Hepatic stellate cell (primary cell): ENCODE measurements at places on chromosomes 3 and 15.

- DNase-seq: no peak
Observed at GRCh38 chr3:71565316-71565715, 18.2 kb downstream of the FOXP1 start.

DNA sequence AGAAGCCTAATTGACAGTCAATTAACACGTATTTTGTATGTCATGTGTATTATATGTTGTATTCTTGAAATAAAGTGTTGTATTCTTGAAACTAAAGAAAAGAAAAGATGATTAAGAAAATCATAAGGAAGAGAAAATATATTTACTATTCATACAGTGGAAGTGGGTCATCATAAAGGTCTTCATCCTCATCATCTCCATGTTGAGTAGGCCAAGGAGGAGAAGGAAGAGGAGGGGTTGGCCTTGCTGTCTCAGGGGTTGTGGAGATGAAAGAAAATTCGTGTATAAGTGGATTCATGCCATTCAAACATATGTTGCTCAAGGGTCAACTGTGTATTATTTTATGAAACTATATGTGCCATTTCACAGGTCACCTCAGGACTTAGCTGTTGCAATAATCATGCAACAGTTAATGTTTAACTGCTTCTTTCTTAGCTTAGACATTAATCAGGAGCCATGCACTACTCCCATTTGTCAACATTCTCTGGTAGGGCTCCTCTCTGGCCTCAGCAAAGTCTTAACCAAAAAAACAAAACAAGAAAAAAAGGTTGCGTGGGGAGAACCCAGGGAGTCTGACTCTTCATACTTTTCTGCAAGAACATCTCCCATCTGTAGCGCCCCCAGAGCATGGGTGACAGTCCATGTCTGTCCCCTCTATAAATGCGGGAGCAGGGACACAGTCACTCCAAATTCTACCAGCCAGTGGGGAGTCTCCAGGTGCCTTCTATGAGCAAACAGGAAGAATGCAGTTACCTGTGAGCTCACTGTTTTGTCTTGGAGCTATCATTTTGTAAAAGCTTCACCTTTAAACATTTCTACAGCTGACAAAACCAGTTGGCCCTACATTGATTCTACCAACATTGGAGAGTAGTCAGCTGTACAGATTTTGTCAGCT, 19.9 kb upstream of the LRRC2 start:
- DNase-seq: no peak

DNA sequence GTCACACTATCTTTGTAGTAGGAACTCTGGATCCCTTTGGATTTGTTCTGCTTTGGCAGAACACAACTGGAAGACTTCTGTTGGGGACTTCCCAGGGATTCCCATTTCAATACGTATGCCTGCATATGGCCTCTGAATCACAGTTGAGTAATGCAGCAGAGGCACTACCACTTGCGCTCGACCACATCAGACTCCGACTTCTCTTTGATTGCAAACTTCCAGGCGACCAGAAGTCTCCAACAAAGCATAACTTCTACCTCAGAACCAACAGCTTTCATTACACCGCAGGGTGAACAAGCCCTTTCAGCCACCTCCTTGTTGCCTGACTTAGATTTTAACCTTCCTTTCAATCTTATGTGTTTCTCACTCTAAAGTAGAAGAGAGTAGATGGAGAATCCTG, 924.4 kb downstream of the IGSF11 start:
- DNase-seq: no peak

DNA sequence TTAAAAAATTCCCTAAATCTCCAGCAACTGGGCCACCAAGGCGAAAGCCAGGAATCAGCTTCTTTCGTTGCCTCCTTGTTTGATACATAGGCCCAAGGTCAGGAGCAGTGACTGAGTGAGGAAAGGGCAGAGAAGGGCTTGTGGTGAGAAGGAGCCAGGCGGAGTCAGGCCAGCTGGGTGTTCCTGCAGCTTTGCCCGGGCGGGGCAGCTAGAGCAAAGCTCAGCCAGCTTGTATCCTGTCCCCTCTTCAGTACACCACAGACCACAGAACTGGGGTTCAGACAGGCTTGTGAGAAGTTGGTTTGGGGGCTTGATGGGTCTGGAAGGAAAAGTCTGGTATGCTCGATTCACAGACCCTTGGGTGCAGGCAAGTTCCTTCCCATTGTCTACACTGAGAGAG, 52.6 kb downstream of the CCK start:
- DNase-seq: no peak

GRCh38 chr3:37814547-37814946, 47.1 kb upstream of the CTDSPL start:
- DNase-seq: no peak

- DNase-seq: no peak
Observed at GRCh38 chr3:24485511-24485910, 9.1 kb downstream of the THRB start.

DNA sequence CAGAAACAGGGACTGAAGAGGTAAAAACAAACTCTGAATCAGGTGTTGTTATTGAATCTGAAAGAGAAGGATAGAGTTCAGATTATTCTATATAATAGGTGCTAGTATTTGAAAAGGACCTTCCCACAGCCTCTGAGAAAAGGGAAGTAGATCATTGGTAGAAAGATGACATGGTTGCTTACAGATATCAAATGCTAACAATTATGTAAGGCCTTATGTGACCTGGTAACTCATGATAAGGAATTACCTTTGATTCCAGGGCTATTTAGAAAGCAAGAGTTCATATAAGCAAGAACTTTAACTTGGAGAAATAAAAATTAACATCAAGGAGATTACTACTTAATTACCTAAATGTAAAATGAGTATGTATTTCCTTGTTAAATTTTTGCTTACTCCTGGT, 7.6 kb downstream of the SLC27A2 start:
- DNase-seq: no peak

DNA sequence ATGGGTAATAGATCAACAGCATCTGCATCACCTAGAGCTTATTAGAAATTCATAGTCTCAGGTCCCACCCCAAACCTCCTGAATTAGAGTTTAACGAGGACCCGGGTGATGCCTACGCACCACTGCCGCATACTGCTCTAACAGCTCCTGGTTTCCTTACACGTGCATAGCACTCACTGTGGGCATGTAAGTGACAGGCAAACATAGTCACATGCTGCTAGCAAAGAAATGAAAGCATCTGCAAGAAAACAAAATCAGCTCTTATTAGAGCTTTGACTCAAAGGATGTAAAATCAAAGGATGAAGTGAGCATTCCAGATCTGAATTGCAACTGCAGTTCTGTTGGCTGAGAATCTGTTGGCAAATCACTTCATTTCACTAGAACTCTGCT, 19.1 kb upstream of the RIOX2 start:
- DNase-seq: no peak
